ENCODE measurements at places on chromosomes 2 and 18.

- DNase-seq = no peak
These were observed 162.5 kb upstream of the EPAS1 start for GRCh38 chr2:46134531-46135227.

DNA sequence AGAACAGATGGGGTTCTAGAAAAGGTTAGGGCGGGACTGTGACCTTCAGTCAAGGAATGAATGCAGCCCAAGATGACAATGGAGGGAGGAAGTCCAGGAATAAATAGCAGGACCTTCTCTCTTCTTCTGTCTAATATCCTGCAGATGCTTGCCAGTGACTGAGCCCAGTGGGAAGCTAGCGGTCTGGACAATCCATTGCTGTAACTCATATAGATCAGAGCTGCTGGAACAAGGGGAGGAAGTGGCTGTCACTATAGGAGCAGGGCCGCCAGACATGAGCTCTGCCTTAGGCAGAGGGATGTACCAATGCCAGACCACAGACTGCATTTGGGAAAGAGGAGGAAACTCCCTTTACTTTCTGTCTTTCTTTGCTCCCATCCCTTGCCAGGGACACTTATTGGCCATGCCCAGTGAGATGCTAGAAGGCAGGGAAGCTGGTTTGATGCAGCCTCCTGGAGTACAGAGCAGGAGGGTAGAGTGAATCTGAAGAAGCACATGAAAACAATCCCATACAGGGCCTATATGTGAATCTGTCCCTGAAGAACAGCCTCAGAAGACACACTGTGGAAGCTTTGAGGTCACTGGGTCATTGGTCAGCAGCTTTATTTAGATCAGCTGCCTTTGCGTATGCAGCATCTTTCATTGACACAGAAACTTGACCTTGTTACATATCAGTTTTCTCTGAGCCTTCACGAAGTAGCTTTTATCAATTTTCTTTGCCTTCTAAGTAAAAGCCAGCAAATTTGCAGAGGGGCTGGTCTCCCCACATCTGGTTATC is 65.4 kb downstream of the CCDC85A start:
- DNase-seq = no peak

DNA sequence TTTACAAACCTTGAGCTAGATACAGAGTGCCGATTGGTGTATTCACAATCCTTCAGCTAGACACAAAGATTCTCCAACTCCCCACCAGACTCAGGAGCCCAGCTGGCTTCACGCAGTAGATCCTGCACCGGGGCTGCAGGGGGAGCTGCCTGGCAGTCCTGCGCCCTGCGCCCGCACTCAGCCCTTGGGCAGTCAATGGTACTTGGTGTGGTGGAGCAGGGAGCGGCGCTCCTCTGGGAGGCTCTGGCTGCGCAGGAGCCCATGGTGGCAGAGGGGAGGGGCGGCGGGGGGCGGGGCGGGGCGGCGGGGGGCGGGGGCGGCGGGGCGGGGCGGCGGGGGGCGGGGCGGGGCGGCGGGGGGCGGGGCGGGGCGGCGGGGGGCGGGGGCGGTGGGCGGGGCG is 923.4 kb downstream of the SOCS6 start:
- DNase-seq = no peak

- no peak for DNase-seq
These were observed 181.3 kb downstream of the INHBB start for GRCh38 chr2:120526997-120527945.

- DNase-seq = no peak
These were observed 10.6 kb downstream of the THNSL2 start for GRCh38 chr2:88180605-88181240.

GRCh38 chr2:227472265-227473121 is 537 bp downstream of the AGFG1 start:
- peak; percentile 42 for DNase-seq

GRCh38 chr18:8791171-8791651 is 85.9 kb downstream of the MTCL1 start:
- peak; percentile 80 for DNase-seq
